NCI-H748 treated with DMSO at 0.1 percent for 48 hours (cell line): ENCODE measurements at places on chromosomes 6 and 20.

DNA sequence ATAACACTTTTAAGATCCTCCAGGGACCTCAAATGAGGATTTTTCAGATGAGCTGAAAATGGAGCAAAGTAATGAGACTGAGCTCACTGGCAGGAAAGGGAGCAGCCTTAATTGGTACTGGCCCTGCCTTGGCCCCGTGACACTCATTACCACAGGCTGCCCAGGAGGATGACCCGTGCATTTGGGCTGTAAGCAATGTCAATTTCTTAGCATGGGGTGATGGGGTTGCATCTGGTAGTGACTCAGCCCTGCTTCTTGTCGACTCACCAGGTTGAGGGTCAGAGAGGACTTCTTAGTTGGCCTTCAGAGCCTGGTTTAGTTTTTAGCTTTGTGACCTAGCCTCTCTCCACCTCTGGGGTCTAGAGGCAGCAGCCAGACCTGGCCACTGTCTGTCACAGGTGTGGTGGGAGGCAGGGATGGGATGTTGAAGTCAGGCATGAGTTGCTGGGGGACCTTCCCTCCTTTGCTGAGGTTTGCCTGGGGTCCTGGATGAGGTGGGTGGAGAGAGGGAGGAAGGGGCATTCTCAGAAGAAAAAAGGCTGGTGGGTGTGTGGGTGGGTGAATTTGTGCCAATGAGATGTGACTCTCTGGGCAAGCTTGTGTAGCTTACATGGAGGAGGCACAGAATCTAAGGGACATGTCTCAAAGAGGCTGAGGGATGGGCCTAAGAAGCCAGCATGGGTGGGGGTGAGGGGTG is 25.9 kb upstream of the EPB41L1 start:
- no peak for DNase-seq

GRCh38 chr6:41689171-41690008 is 46.0 kb downstream of the TFEB start:
- no peak for DNase-seq

- no peak for DNase-seq
These were observed 73.2 kb upstream of the JAG1 start for GRCh38 chr20:10747019-10747418.

DNA sequence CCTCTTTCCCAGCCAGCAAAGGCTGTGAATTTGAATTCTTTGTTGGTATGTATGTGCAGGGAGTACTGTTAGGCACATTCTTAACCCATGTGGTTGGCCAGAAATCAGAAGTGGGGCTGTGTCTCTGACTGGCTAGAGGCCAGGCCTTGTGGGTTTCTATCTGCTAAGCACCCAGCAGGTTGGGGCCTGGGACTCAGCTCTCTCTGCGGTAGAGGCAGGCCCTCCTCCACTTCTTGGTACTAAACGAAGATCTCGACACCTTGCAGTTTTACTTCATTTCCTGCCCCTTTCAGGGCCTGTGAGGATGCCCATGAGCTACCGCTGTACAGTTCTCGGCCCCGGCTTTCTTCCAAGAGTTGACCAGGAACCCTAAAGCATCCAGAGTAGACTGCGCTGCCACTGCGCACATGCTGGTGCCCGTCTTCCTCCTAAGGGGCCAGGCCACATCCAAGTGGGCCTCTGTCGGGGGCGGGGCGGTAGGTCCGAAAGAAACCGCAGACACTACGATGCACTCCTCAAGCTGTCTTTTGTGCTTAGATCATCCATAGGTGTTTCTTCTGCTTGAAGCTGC is 51.1 kb downstream of the TCP11 start:
- no peak for DNase-seq
